ENCODE measurements at places on chromosomes 1 and 21.
A peak's percentile ranks its signal among the peaks of the same experiment; 100 is the strongest.

- DNase-seq = no peak
These were observed 425.3 kb downstream of the DUSP10 start for GRCh38 chr1:221316491-221317056.

- DNase-seq = peak; percentile 88
These were observed 197.6 kb upstream of the FOXD3 start for GRCh38 chr1:63124666-63125191.

DNA sequence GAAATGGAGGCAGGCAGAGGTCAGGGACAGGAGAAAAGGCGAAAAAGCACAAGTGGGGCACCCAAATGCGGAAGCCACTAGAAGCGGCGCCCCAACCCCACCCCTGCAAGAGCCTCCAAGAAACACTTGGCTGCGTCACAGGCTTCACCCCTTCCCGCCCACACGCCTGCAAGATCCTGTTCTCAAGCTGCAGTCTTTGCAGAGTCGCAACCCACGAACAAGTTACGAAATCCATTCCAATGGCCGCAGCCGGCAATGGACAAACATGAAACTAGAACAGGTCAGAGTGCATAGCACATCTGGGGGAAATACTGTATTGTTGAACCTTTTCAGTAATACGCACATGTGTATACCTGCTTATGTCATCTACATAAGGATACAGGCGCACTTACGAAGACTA is 103.6 kb downstream of the PSMG1 start:
- DNase-seq = no peak

DNA sequence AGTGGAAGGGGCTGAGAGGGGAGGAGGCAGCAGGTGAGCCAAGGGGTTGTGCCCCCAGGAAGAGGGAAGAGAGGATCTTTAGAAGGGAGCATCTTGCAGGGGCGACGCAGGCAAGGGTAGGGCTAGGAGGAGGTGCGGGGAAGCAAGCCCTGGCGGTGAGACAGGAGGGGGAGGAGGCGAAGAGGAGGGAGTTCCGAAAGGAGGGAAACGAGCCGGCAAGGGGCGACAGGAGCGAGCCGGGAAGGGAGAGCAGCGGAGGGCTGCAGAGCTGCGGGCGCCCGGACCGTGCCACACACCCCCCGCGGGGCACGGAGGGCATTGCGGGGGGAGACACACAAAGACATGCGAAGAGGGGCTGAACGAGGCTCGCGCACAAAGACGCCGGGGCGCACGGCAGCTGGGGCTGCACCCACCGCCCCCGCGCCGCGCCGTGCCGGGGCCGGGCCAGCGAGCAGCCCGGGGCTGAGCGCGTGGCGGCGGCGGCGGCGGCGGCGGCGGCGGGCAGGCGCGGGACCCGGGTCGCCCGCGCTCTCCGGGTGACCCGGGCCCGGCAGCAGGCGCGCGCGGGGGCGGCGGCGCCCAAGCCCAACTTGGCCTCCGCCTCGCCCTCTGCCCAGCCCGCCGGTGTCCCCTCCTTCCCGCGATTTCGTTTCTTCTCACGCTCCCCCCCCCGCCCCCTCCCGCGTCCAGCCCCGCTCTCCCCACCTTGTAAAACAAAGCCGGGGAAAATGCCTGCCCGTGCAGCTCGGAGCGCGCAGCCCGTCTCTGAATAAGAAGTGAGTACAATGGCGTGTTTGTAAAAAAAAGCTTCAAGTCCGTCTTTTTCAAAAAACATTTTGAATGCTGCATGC is at the start of gene KCNK2:
Gene KCNK2 (plus strand): TSS at position 206 of the 851 bp plus-strand sequence. CDS start 649 bp downstream, outside the sequence.
- DNase-seq = peak; percentile 78

DNA sequence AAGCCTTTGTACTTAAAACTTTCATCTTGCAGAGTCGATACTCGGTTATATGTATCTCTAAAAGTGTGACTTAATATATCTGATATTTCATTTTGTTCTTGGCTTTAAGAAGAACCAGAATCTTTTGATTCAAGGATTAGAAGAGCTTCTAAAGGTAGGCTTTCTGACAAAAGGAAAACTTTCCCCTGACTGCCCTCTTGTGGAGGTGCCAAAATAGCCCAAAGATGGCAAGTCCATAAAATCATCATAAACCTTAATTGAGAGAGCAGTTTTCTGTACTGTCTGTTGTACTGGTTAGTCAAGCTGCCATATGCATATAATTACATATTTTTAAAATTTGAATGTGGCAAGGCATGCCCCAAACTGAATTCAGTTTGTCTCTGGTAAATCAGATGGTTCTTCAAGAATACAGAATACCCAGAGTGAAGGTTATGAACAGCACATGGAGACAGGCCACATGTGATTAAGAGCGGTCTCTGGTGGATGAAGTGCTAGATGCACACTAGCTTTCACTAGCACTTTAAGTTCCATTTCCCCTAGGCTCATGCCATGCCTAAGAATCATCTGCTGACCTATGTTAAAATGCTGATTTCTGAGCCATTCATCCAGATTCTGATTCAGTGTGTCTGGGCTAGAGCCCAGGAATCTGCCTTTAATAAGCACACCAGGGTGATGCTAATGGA is 27.7 kb upstream of the ELAVL4 start:
- DNase-seq = peak; percentile 30

DNA sequence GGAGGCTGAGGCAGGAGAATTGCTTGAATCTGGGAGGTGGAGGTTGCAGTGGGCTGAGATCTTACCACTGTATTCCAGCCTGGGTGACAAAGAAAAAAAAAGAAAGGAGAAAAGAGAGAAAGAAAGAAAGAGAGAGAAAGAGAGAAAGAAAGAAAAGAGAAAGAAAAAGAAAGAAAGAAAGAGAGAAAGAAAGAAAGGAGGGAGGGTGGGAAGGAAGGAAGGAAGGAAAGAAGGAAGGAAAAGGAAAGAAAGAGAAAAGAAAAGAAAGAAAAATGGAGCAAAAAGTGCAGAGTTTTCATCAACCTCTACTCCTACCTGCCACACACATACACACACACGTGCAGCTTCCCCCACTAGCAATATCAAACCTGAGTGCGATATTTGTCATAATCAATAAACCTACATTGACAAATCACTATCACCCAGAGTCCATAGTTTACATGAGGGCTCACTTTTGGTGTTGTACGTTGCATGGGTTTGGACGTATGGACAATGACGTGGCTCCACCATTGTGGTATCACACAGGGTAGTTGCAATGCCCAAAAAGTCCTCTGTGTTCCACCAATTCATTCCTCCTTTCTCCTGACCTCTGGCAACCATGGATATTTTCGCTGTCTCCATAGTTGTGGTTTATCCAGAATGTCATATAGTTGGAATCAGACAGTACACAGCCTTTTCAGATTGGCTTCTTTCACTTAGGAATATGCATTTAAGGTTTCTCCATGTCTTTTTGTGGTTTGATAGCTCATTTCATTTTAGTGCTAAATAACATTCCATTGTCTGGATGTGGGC is 36.5 kb downstream of the EVA1C start:
- peak; percentile 81 for DNase-seq

DNA sequence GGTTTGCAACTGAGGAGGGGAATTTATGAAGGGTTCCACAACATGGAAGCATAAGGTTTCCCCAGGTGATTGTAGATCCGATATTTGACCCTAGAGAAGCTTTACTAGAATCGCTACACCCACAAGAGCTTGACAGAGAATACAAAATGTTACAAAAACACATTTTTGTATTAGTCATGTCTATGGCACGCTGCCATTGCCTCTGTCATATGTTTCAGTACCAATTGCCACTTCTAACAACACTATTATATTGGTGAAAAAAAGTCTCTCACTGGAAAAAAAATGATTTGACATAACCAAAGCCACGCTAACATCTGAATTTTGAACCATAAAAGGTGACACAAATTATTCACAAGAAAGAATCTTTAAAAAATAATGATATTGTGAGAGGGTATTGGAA is 214.5 kb downstream of the KCNT2 start:
- DNase-seq = peak; percentile 80

DNA sequence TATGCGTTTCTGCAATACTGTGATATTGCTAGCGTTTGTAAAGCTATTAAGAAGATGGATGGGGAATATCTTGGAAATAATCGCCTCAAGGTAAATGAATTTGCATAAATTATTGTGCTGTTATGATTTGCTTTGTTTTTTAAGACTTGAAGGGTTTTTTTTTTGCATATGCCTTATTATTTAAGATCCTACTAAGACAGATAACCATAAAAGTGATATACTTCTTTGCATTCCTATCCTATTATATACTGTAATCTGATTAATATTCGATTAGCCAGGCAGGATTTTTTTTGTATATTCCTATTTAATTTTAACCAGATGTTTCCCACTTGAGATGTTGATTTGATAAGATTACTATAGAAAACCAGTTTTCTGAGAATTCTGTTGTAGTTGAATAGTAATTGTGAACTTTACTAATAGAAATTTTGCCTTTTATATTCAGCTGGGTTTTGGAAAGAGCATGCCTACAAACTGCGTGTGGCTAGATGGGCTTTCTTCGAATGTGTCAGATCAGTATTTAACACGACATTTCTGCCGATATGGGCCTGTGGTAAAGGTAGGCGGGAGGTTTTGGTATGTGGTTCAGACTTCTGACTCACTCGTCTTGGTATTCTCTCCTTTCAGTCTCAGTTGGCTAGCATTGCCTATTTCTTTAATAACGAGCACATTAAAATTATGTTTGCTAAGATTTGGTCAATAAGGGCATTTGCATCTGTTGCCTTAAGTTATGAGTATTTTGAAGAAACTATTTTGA is 56.8 kb downstream of the ZBTB17 start:
- peak; percentile 92 for DNase-seq

DNA sequence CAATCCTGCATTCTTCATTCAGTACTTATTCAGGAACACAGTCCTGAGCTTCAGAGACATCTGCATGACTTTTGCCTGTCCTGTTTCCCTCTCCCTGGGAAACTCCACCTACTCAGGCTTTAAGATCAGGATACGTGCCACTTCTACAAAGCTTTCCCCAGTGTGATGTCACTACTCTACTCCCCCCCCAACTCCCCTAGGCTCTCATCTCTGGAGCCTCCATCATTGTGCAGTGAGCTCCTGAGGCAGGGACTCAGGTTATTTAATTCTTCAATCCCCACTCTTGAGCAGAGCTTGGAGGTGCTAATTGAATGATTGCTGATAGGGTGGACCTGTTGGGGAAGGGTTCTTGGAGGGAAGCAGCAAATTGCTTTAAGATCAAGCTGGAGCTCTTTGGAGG is 1.2 kb downstream of the NT5C1A start:
- DNase-seq = no peak

DNA sequence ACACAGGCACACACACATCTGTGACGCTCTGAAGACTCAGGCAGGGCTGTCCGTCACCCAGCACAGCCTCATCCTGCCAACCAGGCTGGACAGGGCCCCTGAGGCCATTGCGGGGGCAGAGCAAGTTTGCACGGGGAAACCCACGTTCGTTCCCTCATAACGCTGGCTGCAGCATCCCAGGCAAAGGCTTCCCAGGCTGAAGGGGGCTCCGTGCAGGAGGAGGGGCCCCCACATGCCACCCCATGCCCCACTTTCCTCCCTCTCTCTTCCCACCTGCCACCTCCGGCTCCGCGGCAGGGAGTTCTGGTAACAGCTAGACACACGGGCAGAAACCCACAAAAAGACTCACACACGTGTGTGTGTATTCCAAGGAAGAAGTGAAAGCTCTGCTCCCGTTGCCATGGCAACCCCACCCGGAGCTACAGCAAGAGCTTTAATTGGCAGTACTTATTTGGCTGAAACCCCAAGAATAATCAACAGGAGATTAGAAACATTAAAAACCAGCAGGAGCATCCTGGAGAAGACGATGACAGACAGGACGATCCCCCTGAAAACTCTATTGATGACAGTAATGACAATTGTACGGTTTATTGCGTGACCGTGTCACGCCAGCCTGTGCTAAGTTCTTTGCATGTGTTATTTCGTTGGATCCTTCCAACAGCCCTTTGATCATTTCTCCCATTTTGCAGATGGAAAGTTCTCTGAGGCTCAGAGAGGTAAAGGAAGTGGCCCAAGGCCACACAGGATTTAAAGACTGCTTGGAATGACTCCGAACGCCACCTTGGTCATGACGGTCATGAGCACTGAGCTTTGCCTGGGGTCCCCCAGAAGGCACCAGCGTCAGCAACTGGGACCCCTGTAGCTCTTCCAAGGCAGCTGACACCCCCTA is 247.1 kb downstream of the NPHP4 start:
- DNase-seq = peak; percentile 29

DNA sequence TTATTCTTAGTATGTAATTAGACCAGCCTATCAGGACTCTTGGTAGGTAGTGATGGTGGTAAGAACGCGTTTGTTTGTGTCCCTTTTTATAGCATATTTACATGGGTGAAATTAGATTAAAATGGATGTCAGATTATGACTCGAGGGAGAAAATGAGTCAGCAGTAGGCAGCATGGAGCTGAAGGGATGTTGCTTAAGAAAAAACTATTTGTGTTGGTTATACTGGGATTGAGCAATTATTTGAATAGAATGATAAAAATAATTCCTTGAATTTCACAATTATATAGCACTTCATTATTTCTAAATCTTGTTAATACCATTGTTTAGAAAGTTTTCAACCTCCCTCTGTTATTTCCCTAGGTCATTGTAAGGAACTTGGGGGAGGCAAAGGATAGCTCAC is 348.8 kb downstream of the RYR2 start:
- DNase-seq = no peak

DNA sequence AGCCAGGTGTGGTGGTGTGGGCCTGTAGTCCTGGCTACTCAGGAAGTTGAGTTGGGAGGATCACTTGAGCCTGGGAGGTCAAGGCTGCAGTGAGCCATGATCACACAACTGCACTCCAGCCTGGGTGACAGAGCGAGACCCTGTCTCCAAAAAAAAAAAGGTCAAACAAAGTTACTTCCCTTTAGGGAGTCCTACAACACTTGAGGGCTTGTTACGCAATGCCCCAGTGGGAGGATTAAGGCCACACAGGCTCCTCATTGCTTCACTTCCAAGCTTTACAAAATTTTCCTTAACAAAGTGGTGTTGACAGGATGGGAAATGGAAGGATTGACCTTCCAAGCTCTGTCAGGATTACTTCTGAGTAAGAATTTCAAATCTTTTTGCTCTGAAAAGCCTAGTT is 6.2 kb upstream of the EXTL1 start:
- DNase-seq = no peak

- peak; percentile 95 for DNase-seq
These were observed 1.8 kb downstream of the COL9A2 start for GRCh38 chr1:40315239-40315794.

- DNase-seq = no peak
These were observed 102.1 kb downstream of the ADSS2 start for GRCh38 chr1:244349581-244350001.

- DNase-seq = no peak
These were observed 14.9 kb upstream of the AGT start for GRCh38 chr1:230728710-230729392.

- DNase-seq = peak; percentile 76
These were observed 67.5 kb downstream of the CLIC6 start for GRCh38 chr21:34736116-34736874.

- DNase-seq = peak; percentile 51
These were observed 3.2 kb upstream of the QSOX1 start for GRCh38 chr1:180151508-180151907.

- DNase-seq = no peak
These were observed 150.3 kb downstream of the EDEM3 start for GRCh38 chr1:184604152-184604900.
